ENCODE measurements at places on chromosomes 4 and X. TPM values are rescaled to one million over a fixed set of nuclear protein-coding genes. Genes with fewer than 3 reads are reported as not detected.

The CT47A7 gene
- total RNA-seq, result not detected

The CT55 gene
- total RNA-seq, result not detected

The MEPE gene
- total RNA-seq, result not detected

The SAGE1 gene
- total RNA-seq, result not detected

The AFM gene
- not detected for total RNA-seq

The USP27X gene
- total RNA-seq, result 2.9 TPM

The ATP8A1 gene
- 7.0 TPM for total RNA-seq

The SYTL4 gene
- total RNA-seq, result 3.0 TPM

The CLCN5 gene
- 8.5 TPM for total RNA-seq

The TKTL2 gene
- total RNA-seq, result under 0.01 TPM

The AMELX gene
- total RNA-seq, result not detected

The LPAR4 gene
- 2.8 TPM for total RNA-seq

The BCORL1 gene
- 2.0 TPM for total RNA-seq

The NIPAL1 gene
- total RNA-seq, result 0.26 TPM

The GBA3 gene
- 0.26 TPM for total RNA-seq

The SPIN4 gene
- 6.2 TPM for total RNA-seq

The TCEAL7 gene
- total RNA-seq, result 11.8 TPM

The MAGEE1 gene
- total RNA-seq, result 2.6 TPM

The ARSD gene
- total RNA-seq, result 17.5 TPM

The PDHA1 gene
- 45.2 TPM for total RNA-seq

The SMPX gene
- total RNA-seq, result not detected

The PDHA2 gene
- not detected for total RNA-seq

The STBD1 gene
- total RNA-seq, result 10.3 TPM

The ABLIM2 gene
- total RNA-seq, result 0.52 TPM

The VSIG4 gene
- not detected for total RNA-seq

The CXorf49 gene
- total RNA-seq, result not detected
